ENCODE measurements at places on chromosomes 11 and 22. TPM values are rescaled to one million over a fixed set of nuclear protein-coding genes. Genes with fewer than 3 reads are reported as not detected.

GRCh38 chr11:67466962-67467771 lies 1.9 kb downstream of the TMEM134 start:
- DNase-seq: no peak
- peak overlapping the region; percentile 81 for H3K27ac ChIP-seq
- H3K36me3 ChIP-seq: peaks cover 4% of the 10 kb centered on the region
- no peaks in the 10 kb centered on the region for H3K27me3 ChIP-seq
- peak overlapping the region; percentile 95 for H3K4me3 ChIP-seq
- peaks cover 23% of the 10 kb centered on the region for H3K4me1 ChIP-seq

DNA sequence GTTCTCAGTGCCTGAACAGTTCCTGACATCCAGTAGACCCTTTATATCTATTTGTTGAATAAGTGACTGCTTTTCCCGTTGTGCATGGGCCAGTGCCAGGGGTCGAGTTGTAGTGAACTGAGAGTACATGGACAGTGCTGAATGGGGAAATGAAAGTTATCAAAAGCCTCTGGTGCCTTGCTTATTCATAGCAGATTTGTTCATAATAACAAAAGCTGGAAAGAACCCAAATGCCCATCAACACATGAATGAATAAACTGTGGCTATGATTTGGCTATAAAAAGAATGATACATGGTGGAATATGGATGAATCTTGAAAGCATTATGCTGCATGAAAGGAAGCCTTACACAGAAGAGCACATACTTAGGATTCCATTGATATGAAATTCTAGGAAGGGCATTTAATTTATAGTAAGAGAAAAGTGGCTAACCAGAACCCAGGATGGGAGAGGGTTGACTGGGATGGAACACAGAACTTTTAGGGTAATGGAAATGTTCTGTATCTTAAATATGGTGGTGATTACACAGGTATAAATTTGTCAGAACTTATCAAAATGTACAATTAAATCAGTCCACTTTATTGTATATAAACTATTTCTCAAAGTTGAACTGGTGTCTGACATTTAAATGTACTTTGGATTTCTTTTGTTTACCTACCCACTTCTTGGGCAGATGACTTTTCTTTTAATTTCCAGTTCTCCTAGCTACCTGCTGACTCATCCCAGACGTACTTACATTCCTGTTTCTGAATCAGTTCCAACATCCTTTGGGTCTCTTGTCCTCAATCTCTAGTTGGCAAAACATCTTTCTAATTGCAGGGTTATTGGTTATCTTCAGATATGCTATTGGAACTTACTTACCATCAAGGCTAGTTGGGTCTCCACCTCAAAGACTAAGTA lies 42.8 kb downstream of the PACS1 start:
- H3K4me1 ChIP-seq: peaks cover 78% of the 10 kb centered on the region
- H3K4me3 ChIP-seq: peak overlapping the region; percentile 71
- peaks cover 8% of the 10 kb centered on the region for H3K36me3 ChIP-seq
- DNase-seq: no peak

- no peaks in the 10 kb centered on the region for H3K4me1 ChIP-seq
- no peak for DNase-seq
- H3K4me3 ChIP-seq: no peak overlapping the region
- no peaks in the 10 kb centered on the region for H3K36me3 ChIP-seq
- H3K27me3 ChIP-seq: peaks cover 4% of the 10 kb centered on the region
Observed at GRCh38 chr11:96456111-96456510, 66.3 kb downstream of the JRKL start.

Gene YAP1
- total RNA-seq: 0.11 TPM

Gene BDNF
- not detected for total RNA-seq

GRCh38 chr22:50303848-50304527 lies 3.5 kb downstream of the PLXNB2 start:
- H3K27me3 ChIP-seq: peaks cover 11% of the 10 kb centered on the region
- H3K4me3 ChIP-seq: peak overlapping the region; percentile 17
- H3K4me1 ChIP-seq: peaks cover 10% of the 10 kb centered on the region

DNA sequence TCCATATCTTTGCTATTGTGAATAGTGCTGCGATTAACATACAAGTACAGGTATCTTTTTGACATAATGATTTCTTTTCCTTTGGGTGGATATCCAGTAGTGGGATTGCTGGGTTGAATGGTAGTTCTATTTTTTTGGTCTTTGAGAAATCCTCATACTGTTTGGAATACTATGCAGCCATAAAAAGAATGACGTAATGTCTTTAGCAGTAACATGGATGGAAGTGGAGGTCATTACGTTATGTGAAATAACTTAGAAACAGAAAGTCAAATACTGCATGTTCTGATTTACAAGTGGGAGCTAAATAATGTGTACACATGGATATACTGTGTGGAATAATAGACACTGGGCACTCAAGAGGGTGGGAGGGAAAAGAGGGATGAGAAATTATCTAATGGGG lies 4.0 kb upstream of the MMP10 start:
- H3K27ac ChIP-seq: no peak overlapping the region
- no peaks in the 10 kb centered on the region for H3K36me3 ChIP-seq

GRCh38 chr11:253886-254270 lies 17.1 kb downstream of the PSMD13 start:
- no peak overlapping the region for H3K27ac ChIP-seq
- H3K4me3 ChIP-seq: no peak overlapping the region
- no peak for DNase-seq
- peaks cover 14% of the 10 kb centered on the region for H3K4me1 ChIP-seq
- H3K27me3 ChIP-seq: no peaks in the 10 kb centered on the region

- no peak for DNase-seq
- peaks cover 23% of the 10 kb centered on the region for H3K4me1 ChIP-seq
- no peak overlapping the region for H3K27ac ChIP-seq
- peaks cover 11% of the 10 kb centered on the region for H3K36me3 ChIP-seq
- no peak overlapping the region for H3K4me3 ChIP-seq
- no peaks in the 10 kb centered on the region for H3K27me3 ChIP-seq
Observed at GRCh38 chr11:96393753-96394348, 4.0 kb downstream of the JRKL start.

Gene GAL
- not detected for total RNA-seq

Gene MMP11
- 2.1 TPM for total RNA-seq

DNA sequence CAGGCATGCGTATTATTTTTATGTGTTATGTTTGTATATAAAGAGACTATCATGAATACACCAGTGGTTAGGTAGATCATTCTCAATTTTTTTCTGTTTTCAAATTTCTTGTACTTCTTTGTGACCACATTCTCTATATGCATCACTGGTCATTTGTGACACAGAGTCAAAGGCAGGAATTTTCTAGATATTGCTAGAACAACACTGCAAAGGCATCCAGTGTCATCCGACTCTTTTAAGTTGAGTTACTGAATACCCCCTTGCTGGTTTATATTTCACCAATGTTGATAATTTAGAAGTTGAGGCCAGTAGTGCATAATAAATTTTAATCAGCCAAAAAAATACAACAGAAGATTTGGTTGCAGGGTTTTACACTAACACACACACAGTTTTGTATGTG lies 351.8 kb downstream of the CASP12 start:
- no peak overlapping the region for H3K27ac ChIP-seq
- H3K4me3 ChIP-seq: no peak overlapping the region
- H3K27me3 ChIP-seq: peaks cover 4% of the 10 kb centered on the region
- H3K36me3 ChIP-seq: no peaks in the 10 kb centered on the region

DNA sequence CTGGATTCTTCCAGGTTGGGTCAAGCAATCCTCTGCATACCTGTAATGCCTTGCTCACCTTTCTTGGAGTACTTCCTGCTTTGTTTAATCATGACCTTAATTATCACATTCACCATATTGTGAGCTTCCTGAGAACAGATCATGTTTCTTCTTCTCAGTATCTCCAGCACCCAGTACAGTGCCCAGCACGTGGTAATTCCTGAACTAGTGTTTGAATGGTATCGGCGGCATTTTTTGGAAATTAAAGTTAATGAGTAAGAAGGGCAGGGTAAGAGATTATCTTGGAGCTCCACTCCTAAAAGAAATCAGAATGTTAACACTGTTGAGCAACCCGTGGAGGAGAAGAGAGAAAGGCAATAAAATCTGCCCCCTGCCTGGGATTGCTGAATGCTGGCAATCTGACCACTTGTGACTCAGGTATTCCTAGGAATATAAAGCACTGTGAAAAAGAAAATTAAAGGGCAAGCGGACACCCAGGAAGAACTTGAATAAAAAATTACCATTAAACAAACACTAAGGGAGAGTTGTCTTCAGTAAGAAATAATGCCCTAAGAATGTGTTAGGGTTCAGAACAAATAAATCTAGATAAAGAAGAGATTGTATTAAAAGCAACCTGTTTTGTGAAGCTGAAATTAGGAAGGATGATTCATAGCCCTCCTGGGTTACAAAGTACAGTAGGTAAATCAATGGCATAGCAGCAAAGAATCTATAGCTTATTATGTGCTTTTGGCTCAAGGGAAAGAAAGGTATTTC lies 92.9 kb downstream of the PDHX start:
- DNase-seq: no peak
- H3K27ac ChIP-seq: no peak overlapping the region
- no peak overlapping the region for H3K4me3 ChIP-seq
- peaks cover 52% of the 10 kb centered on the region for H3K4me1 ChIP-seq

- no peak overlapping the region for H3K4me3 ChIP-seq
- no peak for DNase-seq
- no peaks in the 10 kb centered on the region for H3K36me3 ChIP-seq
- H3K4me1 ChIP-seq: no peaks in the 10 kb centered on the region
Observed at GRCh38 chr11:2027708-2028107, 30.1 kb upstream of the H19 start.

- H3K27ac ChIP-seq: no peak overlapping the region
- H3K36me3 ChIP-seq: no peaks in the 10 kb centered on the region
- H3K27me3 ChIP-seq: peaks cover 4% of the 10 kb centered on the region
- H3K4me1 ChIP-seq: peaks cover 2% of the 10 kb centered on the region
Observed at GRCh38 chr22:27383896-27384295, 417.7 kb downstream of the MN1 start.

DNA sequence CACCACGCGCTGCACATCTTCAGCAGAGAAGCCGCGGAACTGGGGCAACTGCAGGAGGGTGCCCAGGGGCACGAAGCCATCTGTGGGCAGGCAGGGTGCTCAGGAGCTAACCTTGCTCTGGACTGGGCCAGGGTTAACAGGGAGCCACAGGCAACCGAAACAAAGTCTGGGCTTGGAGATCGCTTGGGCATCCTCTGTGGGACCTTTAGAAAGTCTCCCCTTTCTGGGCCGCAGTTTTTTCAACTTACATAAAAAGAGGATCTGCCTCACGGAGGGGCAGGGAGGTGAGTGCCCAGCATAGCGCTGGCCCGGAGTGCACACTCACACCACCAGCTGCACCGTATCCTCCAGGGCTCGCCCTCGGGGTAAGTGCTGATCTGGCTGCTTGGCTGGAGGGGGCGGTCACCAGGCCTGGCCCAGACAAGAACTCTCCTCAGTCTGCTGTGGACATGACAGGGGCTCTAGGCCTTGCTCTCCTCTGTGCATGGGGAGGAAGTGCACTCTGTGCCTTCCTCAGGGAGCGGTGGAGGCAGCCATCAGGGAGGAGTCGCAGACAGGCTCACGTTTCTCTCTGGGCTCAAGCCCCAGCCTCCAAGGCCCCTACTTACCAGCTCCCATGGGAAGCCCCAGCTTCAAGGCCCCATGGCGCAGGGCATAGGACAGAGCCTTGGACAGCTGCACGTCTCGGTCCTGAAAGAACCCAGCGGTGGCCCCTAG lies 937 bp downstream of the TRPT1 start:
- H3K27me3 ChIP-seq: no peaks in the 10 kb centered on the region
- H3K4me1 ChIP-seq: peaks cover 23% of the 10 kb centered on the region
- peaks cover 3% of the 10 kb centered on the region for H3K36me3 ChIP-seq
- no peak for DNase-seq
- H3K4me3 ChIP-seq: peak overlapping the region; percentile 92

Gene FAM227A
- total RNA-seq: 0.36 TPM

- H3K36me3 ChIP-seq: no peaks in the 10 kb centered on the region
- no peak overlapping the region for H3K4me3 ChIP-seq
- H3K27me3 ChIP-seq: no peaks in the 10 kb centered on the region
- no peak for DNase-seq
- H3K4me1 ChIP-seq: no peaks in the 10 kb centered on the region
- H3K27ac ChIP-seq: no peak overlapping the region
Observed at GRCh38 chr11:120827820-120828219, 196.1 kb upstream of the TBCEL start.

Gene TBX10
- total RNA-seq: not detected

- H3K27me3 ChIP-seq: no peaks in the 10 kb centered on the region
- peak overlapping the region; percentile 97 for H3K27ac ChIP-seq
- peaks cover 40% of the 10 kb centered on the region for H3K4me1 ChIP-seq
- peak overlapping the region; percentile 94 for H3K4me3 ChIP-seq
Observed at GRCh38 chr11:114401311-114401710, 845 bp downstream of the RBM7 start.

DNA sequence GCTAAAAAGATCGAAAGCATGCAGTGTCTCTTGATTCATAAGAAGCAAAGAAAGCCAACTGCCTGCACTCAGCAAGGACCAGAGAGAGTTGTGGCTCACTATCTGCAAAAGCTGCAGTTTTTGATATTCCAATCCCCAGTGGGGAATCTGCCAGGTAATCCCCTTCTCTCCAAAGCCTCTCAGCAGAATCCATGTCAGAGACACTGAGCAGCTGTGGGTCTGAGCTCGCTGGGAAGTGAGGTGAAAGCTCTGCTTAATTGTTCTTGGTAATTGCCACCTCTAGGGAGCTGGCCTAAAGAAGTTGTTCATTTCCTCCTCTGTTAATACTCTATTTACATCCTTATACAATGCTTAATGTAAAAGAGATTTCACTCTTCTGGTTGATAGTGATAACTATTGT lies 261.3 kb upstream of the LRRC4C start:
- H3K27me3 ChIP-seq: no peaks in the 10 kb centered on the region
- no peak for DNase-seq
- H3K27ac ChIP-seq: no peak overlapping the region
- no peaks in the 10 kb centered on the region for H3K4me1 ChIP-seq

DNA sequence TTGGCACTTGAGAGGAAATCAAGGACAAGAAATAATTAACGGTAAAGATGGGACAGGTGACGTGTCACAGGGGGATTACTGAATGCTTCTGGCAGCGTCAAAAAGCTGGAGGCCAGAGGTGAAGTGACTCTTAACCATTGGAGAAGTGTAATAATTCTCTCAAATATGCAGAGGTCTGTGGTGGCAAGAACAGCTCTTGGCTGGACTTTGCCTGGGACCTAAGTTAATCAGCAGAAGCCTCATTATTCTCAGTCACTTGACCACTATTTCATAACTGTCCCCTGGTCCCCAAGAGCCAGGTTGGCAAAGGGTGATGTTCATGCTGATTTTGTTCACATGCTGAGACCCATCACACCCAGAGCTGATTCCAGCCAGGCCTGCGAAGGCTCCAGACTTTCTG lies 72.9 kb downstream of the TIMP3 start:
- H3K27me3 ChIP-seq: peaks cover 8% of the 10 kb centered on the region
- DNase-seq: no peak
- no peaks in the 10 kb centered on the region for H3K4me1 ChIP-seq
- H3K36me3 ChIP-seq: no peaks in the 10 kb centered on the region

DNA sequence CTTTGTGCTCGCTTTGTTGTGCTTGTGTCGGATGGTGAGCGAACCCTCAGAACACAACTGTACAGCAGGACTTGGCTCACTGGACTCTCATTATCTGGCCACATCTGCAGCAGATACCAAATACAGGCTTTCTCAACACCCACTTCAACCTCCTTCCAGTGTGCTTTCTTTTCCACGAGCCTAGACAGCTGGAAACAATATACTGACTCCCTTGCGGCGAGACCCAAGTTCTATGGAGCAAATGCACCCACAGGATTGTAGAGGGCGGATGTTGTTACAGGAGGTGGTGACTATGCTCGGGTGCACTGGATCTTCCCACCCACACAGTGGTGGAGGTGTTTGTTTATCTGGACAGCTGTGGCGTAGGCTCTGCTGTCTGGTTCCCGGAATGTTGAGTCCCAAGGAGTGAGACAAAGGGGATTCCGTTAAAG lies 204.3 kb downstream of the TENM4 start:
- H3K27ac ChIP-seq: no peak overlapping the region
- H3K27me3 ChIP-seq: no peaks in the 10 kb centered on the region
- H3K4me1 ChIP-seq: no peaks in the 10 kb centered on the region
- H3K36me3 ChIP-seq: no peaks in the 10 kb centered on the region

Gene GSTT2B
- total RNA-seq: not detected
